Central memory CD4-positive, alpha-beta T cell (primary cell): ENCODE measurements at places on chromosomes 7 and 10.

DNA sequence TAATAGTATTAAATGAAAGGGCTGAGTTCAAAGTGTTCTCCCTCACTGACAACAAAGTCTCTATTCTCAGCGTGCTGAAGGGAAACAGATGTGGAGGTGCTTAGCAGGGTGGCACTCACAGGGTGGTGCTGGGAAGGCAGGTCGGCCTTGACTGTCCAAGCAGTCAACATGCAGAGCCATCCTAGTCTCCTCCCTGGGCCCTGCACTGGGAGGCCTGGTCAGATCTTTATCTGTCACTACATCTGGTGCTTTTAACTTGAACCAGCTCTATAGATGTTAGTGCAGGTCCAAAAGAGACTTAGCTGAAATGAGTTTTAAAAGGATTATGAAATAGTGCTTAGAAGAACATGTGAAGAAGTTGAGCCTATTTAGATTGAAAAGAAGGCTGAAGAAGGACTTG lies 82.1 kb downstream of the AVL9 start:
- DNase-seq: no peak

- no peak for DNase-seq
These were observed 454.4 kb downstream of the AUTS2 start for GRCh38 chr7:70052691-70053090.

DNA sequence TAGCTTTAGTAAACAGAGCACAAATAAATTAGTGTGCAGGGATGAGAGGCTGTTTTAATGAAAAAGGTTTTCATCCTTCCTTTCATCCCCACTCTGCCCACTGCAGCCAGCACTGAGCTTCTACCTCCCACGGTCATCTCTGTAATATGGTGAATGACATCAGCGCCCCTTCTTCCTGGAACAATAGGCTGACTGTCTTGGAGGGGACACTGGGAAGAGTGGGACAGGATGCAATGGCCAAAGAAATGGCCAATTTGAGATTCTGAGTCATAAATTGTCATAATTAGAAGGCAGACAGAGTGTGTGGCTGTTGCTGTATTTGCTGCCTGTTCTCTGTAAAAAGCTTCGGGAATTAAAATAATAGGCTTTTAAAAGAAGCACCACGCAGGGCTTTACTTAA lies 126.7 kb upstream of the CALN1 start:
- no peak for DNase-seq

GRCh38 chr7:90266808-90267207 lies 21.8 kb downstream of the CFAP69 start:
- no peak for DNase-seq

DNA sequence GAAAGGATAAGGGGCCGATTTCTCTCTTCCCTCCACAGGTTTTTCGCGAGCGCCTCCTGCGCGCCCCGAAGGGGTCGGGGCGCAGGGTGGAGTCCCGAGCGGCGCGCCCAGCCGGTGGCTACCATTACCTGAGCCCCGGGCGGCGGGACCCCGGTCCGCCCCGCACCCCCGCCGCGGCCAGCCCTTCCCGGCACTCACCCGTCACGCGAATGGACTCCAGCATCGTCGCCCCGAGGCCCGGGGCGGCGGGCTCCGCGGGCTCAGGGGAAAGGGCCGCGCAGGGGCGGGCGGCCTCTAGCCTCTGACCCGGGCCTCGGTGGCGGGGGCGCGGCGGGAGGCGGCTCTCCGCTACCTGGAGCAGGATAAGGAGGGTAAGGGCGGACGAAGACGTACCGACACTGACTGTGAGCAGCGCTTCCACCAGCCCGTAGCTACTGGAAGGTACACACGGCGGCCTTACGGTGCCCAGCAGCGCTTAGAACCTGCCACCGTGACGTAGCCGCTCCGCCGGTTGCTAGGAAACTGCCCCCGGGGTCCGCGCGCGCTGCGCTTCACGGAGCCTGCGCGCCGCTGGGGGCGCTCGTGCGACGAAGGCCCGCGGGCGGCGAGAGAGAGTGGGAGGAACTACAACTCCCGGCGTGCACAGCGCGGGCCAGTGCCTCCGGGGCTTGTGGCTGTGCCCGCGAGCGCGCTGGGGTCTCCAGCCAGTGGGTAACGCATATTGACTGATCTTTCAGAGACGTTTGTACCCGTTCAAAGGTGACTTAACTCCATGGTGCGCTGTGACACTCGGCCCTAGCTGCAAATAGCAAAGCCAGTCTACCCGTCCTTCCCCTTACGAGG lies 22.7 kb upstream of the ANLN start:
- DNase-seq: peak; percentile 91

DNA sequence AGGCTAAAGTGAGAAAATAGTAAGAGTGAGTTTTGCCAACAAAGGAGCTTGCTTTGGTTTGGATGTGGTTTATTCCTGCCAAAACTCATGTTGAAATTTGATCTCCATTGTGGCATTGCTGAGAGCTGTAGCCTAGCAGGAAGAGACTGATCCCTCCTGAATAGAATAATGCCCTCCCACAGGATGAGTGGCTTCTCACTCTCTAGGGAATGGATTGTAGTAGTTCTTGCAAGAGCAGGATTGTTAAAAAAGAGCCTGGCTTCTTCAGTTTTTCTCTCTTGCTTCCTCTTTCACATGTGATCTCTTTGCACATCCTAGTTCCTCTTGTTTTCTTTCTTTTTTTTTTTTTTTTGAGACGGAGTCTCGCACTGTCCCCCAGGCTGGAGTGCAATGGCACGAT lies 34.4 kb downstream of the ASAH2 start:
- DNase-seq: no peak
